ENCODE measurements at places on chromosomes 5 and 9. TPM values are rescaled to one million over a fixed set of nuclear protein-coding genes. Genes with fewer than 3 reads are reported as not detected.

Gene FOXD4L3
- not detected for total RNA-seq

Gene PHAX
- total RNA-seq: 27.7 TPM

Gene PDCD1LG2
- total RNA-seq: 2.4 TPM

Gene ARL14EPL
- not detected for total RNA-seq

Gene MRPL50
- 16.5 TPM for total RNA-seq

DNA sequence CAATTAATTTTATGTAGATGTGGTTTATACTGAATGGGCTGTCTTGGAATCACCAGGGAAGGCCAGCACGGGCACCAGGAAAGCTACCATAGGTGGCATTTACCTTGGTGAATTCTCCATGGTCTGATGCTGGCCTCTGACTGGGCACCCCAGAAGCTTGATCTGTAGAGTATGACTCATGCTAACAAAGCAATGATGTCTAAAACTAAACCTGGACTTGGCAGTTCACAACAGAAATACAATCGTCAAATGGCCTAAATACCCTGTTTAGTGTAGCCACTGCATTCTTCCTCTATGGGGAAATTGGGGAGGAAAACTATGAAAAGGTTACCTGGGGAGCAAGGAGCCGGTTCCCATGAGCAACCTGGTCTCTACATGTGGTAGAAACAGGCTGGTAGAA is 98.0 kb downstream of the ATPSCKMT start:
- no peak for DNase-seq

DNA sequence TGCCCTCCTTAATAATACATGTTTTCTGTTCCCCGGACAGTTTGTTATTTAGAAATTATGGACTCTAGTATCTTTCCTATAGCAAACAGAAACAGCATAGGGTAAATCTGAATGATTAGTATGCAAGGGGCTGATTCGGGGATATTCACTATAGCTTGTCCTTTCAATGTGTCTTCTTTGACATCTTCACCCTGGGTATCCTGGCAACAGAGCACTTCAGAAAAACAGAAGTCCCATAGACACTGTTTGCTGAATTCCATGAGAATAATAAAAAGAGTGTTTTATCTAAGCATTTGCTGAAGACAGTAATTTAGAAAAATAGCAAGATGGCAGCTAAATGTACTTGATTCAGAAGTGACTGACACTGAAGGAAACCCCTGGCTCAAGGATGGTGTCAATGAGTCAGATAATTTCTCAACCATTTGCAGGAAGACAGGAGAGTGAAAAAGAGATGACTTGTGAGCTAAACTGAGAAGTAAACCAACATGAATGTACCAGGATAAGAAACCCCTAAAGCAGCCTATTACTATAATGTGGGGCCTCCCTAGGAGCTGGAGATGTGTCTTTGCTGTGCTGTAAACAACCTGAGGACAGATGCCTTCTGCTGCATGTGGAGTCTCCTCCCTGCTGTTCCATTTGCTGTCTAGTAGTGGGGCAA is 246.2 kb downstream of the MAN2A1 start:
- DNase-seq: no peak

GRCh38 chr9:135960411-135961276 is 529 bp downstream of the UBAC1 start:
- DNase-seq: peak; percentile 64

DNA sequence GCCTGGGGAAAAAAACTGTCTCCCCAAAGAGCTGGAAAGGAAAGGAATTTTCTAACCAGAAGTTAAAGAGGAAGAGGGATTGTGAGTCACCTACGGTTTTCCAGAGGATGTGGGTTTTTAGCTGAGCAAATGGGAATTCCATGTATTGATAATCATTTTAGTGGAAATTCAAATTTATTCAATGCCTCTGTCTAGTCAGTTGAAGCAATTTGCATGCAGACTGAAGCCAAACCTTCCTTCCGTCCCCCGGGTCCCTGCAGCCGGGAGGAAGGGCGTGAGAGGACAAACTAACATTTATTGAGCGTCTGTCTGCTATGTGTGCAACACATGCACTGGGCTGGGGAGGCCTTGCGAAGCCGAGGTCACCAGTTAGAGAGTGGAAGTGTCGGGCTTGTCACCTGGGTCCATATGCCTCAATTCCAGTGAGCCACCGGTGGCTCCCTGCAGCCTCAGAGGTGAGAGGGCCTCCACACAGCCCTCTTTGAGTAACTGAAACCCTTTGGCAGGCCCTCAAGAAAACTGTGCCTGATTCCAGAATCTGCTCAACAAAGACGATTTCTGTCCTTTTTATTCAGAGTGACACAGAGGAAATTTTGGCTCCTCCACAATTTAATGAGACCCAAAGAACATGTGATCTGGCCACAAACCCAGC is 70.3 kb downstream of the COL27A1 start:
- DNase-seq: no peak

DNA sequence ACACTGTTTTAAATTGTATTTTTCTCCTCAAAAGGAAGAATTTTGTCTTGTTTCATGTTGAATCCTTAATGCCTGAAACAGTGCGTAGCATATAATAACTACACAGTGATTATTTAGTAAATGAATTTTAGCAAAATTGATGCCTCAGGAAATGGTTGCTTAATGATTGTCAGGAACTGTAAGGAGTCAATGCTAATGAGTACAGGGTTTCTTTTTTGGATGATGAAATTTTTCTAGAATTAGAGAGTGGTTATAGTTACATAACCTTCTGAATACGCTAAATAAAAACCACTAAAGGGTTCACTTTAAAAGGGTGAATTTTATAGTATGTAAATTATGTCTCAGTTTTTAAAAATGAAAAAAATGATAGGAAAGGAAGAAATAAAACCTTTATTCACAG is 14.9 kb downstream of the FAM151B start:
- no peak for DNase-seq

DNA sequence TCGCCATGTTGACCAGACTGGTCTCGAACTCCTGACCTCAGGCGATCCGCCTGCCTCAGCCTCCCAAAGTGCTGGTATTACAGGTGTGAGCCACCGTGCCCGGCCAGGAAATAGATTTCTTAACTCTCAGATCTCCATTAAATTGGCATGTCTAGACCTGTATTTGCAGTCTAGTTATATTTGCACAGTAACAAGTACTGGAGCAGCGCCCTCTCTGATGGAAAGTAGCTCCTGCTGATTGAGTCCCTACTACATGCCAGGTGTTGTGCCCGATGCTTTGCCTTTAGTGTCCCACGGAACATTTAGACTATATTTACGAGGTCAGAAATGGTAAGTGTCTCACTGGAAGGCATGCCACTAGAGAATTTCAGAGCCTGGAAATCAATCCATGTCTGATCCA is 15.8 kb upstream of the TMED9 start:
- no peak for DNase-seq

- DNase-seq: no peak
These were observed 3.2 kb downstream of the RELL2 start for GRCh38 chr5:141640051-141640415.

DNA sequence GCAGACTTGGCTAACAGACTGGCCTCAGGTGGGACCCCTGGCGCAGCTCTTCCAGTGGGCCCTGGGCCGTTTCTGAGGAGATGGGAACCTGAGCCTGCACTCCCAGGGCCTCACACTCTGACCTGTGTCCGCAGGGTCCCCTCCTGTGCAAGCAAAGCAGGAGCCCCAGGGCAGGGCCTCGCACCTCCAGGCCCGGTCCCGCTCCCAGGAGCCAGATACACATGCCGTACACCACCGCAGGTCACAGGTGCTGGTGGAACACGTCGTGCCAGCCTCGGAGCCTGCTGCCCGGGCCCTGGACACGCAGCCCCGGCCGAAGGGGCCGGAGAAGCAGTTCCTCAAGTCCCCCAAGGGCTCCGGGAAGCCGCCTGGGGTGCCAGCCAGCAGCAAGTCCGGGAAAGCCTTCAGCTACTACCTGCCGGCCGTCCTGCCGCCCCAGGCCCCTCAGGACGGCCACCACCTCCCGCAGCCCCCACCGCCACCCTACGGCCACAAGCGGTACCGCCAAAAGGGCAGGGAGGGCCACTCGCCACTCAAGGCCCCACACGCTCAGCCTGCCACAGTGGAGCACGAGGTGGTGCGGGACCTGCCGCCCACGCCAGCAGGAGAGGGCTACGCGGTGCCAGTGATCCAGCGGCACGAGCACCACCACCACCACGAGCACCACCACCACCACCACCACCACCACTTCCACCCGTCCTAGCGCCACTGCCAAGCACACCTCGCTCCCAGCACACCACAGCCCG is 29.2 kb downstream of the NKD2 start:
- peak; percentile 34 for DNase-seq

GRCh38 chr9:83322438-83322837 is 215.8 kb downstream of the FRMD3 start:
- no peak for DNase-seq

- no peak for DNase-seq
These were observed 235.7 kb downstream of the ICE1 start for GRCh38 chr5:5658226-5658625.

- DNase-seq: no peak
These were observed 189.2 kb downstream of the FSTL4 start for GRCh38 chr5:133423011-133423617.

- no peak for DNase-seq
These were observed 34.3 kb upstream of the CAST start for GRCh38 chr5:96627792-96628398.

DNA sequence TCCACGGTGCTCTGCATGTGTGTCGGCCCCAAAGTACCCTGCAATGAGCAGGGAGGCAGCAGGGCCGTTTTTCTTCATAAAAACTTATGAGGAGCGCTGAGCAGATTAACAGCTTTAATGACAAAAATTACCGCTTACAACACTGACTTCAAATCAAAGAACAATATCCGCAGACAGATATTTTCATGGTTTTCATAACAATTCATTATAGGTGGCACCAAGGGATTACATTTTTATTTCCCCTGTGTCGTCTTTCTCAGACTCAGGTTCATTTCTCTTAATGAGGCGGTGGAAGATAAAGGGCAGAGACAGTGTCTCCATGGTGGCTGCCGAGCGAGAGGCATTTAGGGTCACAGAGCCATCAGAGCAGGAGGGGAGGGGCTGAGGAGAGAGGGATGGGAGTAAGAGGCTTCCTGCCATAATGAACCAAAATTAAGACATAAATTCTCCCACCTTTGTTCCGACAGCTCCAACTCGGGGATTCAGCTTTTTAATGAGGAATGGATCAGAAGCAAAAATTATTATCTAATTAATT is 240.7 kb upstream of the CLINT1 start:
- DNase-seq: no peak

GRCh38 chr5:124825250-124825982 is 79.0 kb upstream of the ZNF608 start:
- DNase-seq: no peak

DNA sequence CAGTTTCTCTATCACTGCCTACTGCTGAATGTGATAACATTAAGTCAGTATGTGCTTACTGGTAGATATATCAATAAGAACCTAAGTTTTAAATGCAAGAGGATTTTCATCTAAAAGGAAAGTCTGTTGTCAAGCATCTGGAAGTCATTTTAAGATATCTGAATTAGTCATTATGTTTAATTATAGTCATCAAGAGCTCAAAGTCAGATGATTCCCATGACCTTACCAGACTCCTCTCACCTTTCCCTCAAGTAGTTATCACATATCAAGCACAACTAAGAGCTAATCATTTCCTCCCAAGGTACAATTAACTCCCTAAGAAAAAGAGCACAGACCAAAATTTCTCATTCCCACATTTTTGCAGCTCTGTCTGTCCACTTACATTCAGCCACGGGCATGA is 45.5 kb downstream of the PUM3 start:
- DNase-seq: no peak

GRCh38 chr5:5645198-5645597 is 222.7 kb downstream of the ICE1 start:
- no peak for DNase-seq

DNA sequence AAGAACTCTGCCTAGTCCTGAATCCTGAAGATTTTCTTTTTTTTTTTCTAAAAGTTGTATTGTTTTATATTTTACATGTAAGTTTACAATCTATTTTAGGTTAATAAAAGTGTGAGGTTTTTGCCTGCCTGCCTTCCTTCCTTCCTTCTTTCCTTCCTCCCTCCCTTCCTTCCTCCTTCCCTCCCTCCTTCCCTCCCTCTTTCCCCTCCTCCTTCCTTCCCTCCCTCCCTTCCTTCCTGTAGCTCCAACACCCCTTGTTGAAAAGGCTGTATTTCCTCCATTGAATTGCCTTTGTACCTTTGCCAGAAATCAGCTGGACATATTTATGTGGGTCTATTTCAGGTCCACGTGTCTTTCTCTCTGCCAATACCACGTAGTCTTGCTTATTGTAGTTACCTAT is 46.6 kb downstream of the CACNA1B start:
- no peak for DNase-seq

GRCh38 chr9:33147416-33148169 is 19.5 kb downstream of the B4GALT1 start:
- no peak for DNase-seq

DNA sequence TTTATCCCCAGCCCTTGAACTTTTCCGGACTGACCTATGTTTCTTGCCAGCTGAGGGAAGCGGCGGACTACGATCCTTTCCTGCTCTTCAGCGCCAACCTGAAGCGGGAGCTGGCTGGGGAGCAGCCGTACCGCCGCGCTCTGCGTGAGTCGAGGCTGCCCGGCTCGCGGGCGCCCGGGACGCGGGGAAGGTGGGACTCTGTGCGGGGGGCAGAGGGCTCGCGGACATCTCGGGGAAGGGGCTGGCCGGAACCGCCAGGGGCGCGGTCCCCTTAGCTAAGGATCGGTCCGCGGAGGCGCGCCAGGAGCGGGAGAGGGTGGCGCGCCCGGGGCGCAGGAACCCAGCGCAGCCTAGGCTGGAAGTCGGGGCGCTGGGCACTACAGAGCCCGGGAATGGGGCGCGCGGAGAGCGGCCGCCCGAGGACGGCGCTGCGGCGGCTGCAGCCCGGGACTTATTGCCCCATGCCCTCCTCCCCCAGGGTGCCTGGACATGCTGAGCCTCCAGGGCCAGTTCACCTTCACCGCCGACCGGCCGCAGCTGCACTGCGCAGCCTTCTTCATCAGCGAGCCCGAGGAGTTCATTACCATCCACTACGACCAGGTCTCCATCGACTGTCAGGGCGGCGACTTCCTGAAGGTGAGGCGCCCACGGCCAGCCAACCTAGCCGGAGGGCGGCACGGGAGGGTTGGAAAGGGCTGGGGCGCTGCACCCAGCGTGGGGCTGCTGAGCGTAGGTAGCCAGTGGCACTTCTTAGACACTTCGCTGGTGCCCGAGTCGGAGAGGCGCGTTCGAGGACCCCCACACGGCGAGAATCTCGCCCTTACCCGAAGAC is 922 bp downstream of the CRHBP start:
- no peak for DNase-seq

DNA sequence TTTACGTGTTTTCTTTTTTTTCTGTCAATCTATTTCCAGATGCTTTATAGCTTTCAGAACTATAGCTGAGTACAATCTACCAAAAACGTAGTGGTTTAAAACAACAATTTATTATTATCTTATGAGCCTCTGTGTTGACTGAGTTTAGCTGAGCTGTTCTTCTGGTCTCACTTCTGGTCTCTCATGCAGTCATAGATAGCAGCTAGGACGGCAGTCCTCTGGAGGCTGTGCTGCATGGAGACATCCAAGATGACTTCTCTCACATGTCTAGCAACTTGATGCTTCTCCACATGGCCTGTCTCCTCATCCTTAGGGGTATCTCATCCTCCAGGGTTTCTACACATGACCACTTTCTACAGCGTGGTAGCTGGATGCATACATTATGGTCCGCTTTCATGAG is 22.0 kb upstream of the RAD23B start:
- no peak for DNase-seq
